ENCODE measurements at places on chromosomes 4 and X.

- DNase-seq: no peak
Observed at GRCh38 chr4:101236097-101236496, 111.2 kb downstream of the PPP3CA start.

- DNase-seq: no peak
Observed at GRCh38 chrX:82648062-82648461, 860.0 kb upstream of the POU3F4 start.

- no peak for DNase-seq
Observed at GRCh38 chr4:8159537-8160232, 1.1 kb upstream of the ABLIM2 start.

DNA sequence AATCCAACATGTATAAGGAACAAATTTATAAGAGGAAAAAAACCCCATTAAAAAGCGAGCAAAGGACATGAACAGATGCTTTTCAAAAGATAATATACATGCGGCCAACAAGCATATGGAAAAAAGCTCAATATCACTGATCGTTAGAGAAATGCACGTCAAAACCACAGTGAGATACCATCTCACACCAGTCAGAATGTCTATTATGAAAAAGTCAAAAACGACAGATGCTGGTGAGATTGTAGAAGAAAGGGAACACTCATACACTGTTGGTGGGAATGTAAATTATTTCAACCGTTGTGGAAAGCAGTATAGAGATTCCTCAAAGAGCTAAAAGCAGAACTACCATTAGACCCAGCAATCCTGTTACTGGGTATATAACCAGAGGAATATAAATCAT lies 465.4 kb downstream of the TMA16 start:
- no peak for DNase-seq

DNA sequence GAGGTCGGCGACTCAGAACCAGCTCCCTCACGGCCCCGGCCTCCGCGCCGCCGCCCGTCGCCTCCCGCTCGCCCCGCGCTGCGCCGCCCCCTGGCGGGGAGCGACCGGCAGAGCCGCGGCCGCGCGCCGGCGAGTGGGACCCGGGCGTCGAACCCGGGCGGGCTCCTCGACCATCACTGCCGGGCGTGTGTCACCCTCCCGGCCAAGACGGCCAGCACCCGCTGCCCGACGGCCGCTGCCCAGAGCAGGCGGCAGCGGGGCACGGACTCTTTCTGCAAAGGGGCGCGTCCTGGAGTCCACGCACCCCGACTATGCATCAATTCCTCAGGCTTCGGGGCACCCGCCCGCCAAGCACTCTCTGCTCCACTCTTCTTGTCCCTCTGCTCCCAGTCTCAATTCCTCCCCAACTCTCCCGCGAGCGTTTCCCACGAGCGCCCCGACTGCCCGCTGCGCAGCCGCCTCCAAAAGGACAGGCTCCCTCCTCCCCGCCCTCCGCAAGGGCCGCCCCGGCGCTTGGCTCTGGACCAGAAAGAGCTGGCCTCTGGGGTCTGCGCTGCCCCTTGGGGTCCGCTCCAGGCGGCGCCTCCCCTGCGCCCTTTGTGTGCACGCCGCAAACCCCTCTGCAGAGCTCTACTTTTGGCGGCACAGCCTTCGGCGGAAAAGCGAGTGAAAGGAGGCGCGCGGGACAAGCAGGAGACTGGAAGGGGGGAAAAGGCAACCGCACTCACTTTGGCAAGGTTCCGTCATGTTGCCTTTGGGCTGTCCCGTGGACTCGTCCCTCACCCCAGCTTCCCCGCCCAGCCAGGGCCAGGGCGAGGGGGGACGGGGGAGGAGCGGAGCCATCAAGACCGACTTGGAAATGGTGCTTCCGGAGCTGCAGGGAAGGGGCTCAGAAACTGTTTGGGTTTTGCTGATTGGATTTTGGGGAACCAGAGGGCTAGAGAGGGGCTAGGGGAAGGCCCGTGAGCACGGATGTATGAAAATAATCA lies 1.0 kb downstream of the PDE5A start:
- peak; percentile 67 for DNase-seq

- DNase-seq: no peak
Observed at GRCh38 chr4:11724731-11725130, 296.0 kb upstream of the HS3ST1 start.

GRCh38 chr4:160038615-160039014 lies 935.7 kb downstream of the RAPGEF2 start:
- DNase-seq: no peak

- no peak for DNase-seq
Observed at GRCh38 chrX:123310112-123310511, 126.0 kb downstream of the GRIA3 start.

DNA sequence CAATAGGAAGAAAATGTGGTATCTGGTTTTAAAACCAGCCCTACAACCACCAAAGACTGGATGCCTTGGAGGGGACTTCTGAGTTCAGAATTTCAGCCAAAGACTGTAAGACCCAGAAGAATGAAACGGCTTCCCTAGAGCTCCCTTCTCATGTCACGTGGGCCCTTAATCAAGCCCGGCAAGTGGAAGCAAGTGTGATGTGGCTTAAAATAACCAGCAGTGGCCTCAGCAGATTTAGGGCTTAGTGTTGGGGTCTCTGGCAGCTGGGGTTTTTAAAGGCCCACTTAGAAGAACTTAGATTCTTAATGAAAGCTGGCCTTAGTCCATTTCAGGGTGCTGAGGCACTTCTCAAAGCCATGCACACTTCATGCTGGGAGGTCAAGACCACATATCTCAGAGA lies 111.2 kb upstream of the TBC1D9 start:
- DNase-seq: no peak

DNA sequence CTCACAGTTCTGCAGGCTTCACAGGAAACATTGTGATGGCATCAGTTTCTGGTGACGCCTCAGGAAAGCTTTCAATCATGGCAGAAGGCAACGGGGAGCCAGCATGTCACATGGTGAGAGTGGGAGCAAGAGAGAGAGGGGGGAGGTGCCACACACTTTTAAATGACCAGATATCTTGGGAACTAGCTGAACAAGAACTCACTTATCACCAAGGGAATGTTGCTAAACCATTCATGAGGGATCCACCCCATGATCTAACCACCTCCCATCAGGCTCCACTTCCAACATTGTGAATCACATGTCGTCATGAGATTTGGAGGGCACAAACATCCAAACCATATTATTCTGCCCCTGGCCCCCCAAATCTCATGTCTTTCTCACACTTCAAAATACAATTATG lies 43.3 kb upstream of the GPR173 start:
- no peak for DNase-seq

Data from OCI-LY7 (cell line).